Epithelial cell of proximal tubule (primary cell): ENCODE measurements at places on chromosomes 16 and 17.

DNA sequence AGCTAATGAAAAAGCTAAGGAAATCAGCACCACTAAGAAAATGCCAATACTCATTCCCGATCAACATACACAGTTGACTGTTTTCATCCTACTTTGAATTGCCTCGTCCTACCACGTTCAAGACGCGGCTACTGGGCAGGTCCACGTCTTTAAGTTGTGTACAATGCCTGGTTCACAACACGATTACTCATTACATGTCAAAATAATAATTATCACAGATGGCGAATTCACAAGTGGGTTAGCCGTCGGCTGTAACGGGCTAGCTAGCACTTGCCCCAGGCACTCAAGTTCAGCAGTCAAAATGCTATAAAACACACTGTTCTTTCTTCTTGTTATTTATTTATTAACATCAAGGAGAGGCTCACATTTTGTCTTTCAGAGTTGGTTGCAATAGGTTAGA lies 124.2 kb downstream of the ZFHX3 start:
- DNase-seq: no peak

DNA sequence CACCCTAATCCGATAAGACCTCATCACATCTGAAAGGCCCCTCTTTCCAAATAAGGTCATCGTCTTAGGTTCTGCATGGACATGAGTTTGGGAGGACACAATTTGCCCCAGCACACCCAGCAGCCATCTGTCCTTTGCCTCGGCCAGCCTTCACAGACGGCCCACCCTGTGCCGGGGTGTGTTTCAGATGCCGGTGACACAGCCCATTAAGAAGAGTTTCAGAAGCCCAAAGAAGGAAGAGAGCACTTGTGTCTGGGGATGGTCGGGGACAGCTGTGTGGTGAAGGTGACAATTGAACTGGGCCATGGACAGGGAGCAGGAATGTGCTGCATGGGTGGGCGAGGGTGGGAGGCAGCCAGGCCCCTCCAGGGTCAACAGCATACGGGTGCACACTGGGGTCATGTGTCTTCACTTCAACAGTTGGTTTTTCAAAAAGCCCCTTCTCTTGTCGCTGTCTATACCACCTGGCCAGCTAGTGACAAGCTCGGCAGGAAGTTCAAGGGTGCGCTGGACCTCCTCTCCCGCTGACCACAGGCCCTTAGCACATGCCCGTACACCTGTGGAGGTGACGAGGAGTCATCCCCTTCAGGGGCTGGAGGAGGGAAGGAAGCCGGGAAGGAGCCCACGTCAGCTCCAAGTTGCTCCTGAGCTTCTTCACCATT lies 183.1 kb downstream of the C16orf95 start:
- no peak for DNase-seq

- DNase-seq: no peak
Measured at GRCh38 chr16:17548825-17549224, 78.1 kb upstream of the XYLT1 start.

DNA sequence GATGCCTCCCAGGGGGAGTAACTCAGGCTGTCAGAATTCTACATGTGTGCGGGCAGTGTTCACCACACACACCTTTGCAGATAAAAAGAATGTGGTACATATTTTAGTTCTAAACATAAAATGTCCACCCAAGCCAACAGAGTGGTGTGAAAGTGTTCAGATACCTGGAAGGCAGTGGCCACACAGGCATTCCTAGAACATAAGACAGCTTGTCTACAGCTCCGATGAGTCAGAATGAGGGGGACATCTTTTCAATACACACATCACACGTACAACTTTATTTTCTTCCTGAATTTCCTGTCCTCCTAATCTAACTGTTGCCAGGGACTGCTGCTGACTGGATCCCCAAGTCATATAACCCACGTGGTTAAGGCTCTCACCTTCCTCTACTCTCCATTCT lies 142.3 kb downstream of the ZFHX3 start:
- no peak for DNase-seq

GRCh38 chr17:17876959-17877528 lies 40.3 kb upstream of the SREBF1 start:
- no peak for DNase-seq

DNA sequence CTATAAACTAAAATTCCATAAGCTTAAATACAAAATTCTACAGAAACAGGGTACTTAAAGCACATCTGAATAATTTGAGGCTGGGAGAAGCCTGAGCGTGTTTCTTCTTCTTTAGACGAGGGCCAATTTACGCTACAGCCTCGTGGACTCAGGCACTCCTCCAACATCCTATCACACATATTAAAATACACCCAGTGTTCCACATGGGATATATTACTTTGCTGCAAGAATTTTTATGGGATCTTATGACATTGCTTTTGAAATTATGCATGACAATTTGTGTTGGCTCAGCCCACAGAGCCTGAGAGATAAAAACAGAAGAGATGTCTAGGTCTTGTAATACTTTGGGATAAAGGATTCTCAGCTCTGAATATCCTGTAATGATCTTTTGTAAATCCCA lies 3.5 kb upstream of the TANGO6 start:
- DNase-seq: no peak

DNA sequence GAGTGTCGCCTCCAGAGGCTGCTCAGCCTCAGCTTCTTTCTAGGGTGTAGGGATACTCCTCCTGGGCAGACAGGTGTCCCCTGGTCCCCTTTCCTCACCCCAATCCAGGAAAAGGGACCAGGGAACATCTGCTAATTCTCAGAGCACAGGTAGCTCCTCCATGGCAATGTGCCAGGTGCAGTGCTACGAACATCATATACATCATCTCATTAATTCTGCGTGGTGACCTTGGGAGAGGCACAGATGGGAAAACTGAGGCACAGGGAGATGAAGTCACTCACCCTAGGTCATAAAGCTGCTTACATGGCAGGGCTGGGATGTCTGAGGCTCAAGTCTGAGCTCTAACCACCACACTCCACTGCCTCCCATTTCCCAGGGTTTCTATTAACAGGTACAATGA lies 11.7 kb downstream of the HDAC5 start:
- DNase-seq: no peak

- no peak for DNase-seq
Measured at GRCh38 chr16:50617646-50618184, 63.4 kb downstream of the SNX20 start.

DNA sequence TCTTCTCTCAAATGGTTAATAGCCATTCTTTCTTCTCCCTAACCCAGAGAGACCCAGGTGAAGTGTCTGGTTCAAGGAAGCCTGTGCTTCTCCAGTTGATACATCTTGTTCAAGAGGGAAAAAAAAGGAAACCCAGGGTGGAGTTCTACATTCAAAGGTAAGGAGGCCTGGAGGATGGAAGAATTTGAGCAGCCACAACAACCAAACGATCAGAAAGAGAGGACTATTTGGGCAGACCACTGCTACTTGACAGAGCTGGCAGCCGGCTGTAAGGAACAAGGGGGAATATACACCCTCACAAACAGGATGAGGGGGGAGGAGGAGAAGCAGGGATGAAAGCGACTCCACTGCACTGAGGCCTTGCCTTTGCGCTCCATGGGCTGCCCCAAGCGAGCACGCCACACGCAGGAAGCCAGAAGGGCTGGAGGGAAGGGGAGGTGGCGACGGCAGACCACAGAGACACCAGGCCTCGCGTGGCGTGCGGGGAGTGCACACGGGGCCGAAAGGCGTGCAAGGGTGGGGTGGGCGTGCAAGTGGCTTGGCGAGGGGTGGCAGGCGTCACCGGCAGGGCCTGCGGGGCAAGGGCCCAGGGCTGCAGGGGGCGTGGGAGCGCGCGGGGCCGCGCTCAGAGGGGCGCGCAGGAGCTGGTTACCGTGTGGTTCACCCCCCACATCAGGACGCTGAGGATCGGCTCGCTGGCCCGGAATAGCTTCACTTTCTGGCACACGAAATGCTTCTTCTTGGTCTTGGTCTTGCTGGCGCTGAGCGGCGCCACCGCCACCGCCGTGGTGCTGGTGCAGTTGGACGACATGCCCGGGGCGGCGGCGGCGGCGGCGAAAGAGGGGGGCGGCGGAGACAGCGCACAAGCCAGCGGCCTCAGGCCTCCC lies 499 bp downstream of the PIP4K2B start:
- DNase-seq: no peak

GRCh38 chr17:41360296-41360995 lies 9.2 kb downstream of the KRT33B start:
- DNase-seq: peak; percentile 80
